ENCODE measurements at places on chromosomes 6 and 20.

DNA sequence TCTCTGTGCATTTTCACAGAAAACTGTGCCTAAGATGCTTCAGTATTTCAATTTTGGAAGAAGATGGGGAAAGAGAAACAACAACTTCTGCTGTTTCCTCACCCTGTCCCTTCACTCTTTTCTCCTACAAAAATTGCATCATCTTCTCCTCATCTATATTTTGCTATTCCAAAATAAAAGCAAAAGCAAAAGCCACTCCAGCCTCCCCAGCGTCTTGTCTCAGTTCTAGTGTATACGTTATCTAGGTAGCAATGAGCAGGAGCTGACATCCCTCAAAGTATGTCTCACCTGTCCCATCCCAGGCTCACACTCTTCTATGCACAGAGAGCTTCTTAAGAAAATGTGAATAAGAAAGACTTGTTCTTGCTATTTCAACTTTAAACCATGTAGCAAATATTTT is 163.8 kb upstream of the TAB2 start:
- no peak for DNase-seq

DNA sequence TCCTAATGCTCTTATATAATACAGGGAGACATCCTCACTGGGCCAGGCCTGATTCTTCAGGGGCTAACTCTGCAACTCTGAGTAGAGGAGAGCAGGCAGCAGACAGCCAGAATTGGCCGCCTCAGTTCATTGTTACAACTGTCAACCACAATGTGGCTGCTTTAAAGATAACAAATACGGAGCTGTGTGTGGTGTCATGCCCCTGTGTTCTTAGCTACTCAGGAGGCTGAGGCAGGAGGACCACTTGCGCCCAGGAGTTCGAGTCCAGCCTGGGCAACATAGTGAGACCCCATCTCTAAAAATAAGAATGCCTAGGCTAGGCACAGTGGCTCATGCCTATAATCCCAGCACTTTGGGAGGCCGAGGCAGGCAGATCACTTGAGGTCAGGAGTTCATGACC is 34.3 kb downstream of the CEP250 start:
- no peak for DNase-seq

DNA sequence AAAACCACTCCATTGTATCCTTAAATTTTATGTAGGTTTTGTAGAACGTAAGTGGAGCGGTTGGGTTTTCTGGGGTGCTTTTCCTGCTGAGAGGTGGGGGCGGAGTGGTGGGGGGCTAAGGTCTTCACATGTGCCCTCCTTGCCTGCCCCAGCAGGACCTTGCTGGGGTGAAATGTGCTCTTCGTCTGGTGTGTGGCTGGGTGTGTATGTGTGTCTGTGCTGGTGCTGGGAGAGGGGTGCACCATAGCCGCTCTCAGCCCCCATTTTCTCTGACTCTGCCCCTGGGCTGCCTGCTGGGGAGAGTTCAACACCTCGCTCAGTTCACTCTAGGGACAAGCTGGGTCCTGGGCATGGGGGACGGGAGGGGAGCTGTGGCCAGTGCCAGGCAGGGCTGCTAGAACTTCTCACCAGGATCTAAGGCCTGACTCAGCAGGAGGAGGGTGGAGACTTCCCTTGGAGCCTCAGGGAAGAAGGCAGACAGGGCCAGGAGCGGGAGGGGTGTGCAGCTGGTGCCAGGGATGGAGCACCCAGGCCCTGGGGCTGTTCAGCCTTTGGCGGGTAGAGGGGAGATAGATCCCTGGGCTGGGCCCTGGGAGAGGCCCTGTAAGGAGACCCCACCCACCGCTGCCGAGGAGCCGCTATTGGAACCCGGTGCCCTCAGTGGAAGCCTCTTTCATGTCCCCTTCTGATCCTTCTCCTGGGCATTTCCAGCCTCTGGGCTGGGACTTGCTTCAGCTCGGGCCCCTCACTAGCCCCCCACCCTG is 4.8 kb downstream of the SOX18 start:
- no peak for DNase-seq

DNA sequence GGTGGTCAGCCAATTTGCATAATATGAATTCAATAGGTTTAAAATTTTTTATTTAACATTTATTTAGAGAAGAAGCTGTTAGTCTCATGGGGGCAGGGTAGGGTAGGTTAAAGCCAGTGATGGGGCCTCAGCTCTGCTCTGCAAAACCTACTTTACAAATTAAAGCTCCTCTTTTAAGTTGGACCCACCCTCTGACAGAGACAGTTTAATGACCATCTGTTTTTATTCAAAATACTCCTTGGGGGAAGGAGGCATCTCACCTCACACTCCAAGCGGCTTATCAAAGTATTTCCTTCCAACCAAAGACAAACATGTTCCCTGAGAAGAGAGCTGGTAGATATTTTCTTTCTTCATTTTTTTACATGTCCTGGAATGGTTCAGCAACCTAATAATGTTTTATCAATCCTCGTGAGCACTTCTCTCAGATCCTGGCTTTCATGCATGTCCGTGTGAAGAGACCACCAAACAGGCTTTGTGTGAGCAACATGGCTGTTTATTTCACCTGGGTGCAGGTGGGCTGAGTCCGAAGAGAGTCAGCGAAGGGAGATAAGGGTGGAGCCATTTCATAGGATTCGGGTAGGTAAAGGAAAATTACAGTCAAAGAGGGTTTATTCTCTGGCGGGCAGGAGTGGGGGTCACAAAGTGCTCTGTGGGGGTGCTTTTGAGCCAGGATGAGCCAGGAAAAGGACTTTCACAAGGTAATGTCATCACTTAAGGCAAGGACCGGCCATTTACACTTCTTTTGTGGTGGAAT is 184.7 kb downstream of the GJA1 start:
- no peak for DNase-seq
